ENCODE measurements at places on chromosomes 11 and 22. TPM values are rescaled to one million over a fixed set of nuclear protein-coding genes. Genes with fewer than 3 reads are reported as not detected.

The AASDHPPT gene
- total RNA-seq, result 43.9 TPM

The PTPRCAP gene
- 0.44 TPM for total RNA-seq

The SUSD2 gene
- total RNA-seq, result 8.6 TPM

The TRIM44 gene
- total RNA-seq, result 26.1 TPM

The SDF2L1 gene
- 54.5 TPM for total RNA-seq

The MS4A12 gene
- not detected for total RNA-seq

The DBX1 gene
- total RNA-seq, result not detected

The OR8B3 gene
- not detected for total RNA-seq

The USP28 gene
- total RNA-seq, result 38.5 TPM

The XKR3 gene
- not detected for total RNA-seq

The CCDC89 gene
- 7.9 TPM for total RNA-seq

The MMP12 gene
- not detected for total RNA-seq

The PDE3B gene
- total RNA-seq, result 2.7 TPM

The MMP20 gene
- total RNA-seq, result not detected

The PATE2 gene
- 0.22 TPM for total RNA-seq

The OR4C13 gene
- not detected for total RNA-seq

The LRRC75B gene
- total RNA-seq, result 10.1 TPM

The KRTAP5-1 gene
- total RNA-seq, result not detected

The UCP3 gene
- 0.11 TPM for total RNA-seq

The CCDC73 gene
- not detected for total RNA-seq

Measured in uterine smooth muscle cell (primary cell).